Right renal cortex interstitium (tissue), 3 donors: ENCODE measurements at places on chromosomes 1 and 21.

GRCh38 chr1:224879162-224879803 lies 50.2 kb upstream of the DNAH14 start:
- no peak for DNase-seq

DNA sequence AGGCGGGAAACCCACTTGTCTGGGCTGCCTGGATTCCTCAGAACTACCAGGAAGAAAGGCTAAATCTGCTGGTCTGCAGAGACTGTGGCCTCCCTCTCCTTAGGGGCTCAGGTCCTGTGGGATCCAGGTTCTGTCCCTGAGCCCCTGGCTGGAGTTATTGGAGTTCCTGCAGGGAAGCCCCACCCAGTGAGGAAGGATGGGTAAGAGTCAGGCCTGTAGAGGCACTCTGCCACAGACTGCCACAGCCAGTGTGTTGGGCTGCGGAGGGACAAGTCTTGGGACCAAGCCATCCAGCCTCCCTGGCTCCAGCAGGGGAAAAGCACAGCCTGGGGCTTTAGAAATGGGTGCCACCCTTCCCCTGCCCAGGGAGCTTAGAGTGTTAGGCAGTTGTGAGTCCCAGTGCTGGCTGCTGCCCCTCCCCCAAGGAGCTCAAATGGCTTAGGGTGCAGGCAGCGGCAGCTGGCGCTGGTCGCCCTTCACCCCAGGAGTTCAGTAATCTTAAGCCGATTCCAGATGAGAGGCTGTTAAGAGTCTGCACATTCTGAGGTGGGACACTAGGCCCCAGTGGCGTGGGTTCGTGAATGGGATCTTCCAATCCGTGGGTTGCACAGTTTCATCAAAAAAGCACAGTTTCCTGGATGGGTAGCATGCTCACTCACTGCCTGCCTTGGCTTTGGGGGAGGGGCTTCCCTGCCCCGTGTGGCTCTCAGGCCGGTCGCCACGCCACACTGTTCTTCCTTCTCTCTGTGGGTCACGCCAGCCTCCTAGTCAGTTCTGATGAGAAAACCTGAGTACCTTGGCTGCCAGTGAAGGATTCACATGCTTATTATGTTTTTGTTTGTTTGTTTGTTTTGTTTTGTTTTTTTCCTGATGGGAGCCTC lies 57.6 kb upstream of the FMO3 start:
- DNase-seq: no peak

GRCh38 chr1:230544758-230545157 lies 97.5 kb upstream of the COG2 start:
- DNase-seq: no peak

GRCh38 chr1:52551507-52552235 lies 1.2 kb downstream of the TUT4 start:
- DNase-seq: no peak

DNA sequence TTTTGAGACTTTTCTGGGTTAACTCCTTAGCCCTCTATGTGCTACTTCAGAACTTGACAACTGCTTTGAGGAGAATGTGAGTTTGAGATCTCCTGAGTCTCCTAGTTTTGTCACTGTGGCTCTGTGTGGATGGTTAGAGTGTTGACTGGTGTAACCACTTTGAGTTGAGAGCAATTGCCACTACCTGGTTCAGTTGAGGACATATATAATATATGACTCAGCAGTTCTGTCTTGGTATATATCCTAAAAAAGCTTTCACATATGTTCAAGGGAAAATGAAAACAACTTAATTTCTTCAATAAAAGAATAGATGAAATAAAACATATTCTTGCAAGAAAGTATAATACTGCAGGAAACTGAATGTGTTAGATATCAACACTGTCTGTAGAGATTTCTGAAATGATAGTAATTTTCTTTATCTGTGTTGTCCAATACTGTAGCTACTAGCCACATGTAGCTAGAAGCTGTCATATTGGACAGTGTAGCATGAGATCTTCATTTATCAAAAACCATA lies 96.7 kb upstream of the QSOX1 start:
- DNase-seq: no peak

DNA sequence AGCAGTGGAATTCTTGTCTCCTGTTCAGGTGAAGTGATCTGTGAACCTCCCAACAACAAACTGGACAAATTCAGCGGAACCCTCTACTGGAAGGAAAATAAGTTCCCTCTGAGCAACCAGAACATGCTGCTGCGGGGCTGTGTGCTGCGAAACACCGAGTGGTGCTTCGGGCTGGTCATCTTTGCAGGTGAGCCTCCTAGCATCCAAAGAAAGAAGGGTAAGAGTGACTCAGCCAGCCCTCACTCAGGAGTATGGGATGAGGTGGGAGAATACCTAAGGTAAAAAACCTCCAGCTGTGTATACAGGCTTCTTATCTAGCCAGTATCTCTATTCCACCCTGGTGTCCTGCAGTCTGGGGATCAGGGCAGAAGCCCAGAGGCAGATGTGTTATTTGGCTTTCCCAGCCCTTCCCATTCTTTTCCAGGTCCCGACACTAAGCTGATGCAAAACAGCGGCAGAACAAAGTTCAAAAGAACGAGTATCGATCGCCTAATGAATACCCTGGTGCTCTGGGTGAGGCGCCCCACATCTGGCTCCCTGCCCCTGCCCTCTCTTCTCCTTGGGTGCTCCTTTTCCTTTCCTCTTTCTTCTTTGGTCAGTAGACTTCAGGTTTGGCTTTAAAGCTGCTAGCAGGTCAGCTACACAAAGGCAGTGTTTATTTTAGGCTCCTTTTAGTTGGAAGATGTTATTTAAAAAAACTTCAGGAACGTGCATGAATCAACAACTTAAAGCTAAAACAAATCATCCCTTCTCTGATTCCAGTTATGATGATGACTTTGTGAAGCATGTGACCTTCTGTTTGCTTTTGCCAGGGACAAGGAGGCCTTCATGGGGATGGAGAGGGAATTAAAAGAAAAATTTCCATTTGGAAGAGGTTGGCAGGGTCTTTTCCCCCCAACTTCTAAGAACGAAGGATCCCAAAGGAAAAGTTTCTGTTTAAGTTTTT lies 9.0 kb downstream of the ATP8B2 start:
- no peak for DNase-seq

DNA sequence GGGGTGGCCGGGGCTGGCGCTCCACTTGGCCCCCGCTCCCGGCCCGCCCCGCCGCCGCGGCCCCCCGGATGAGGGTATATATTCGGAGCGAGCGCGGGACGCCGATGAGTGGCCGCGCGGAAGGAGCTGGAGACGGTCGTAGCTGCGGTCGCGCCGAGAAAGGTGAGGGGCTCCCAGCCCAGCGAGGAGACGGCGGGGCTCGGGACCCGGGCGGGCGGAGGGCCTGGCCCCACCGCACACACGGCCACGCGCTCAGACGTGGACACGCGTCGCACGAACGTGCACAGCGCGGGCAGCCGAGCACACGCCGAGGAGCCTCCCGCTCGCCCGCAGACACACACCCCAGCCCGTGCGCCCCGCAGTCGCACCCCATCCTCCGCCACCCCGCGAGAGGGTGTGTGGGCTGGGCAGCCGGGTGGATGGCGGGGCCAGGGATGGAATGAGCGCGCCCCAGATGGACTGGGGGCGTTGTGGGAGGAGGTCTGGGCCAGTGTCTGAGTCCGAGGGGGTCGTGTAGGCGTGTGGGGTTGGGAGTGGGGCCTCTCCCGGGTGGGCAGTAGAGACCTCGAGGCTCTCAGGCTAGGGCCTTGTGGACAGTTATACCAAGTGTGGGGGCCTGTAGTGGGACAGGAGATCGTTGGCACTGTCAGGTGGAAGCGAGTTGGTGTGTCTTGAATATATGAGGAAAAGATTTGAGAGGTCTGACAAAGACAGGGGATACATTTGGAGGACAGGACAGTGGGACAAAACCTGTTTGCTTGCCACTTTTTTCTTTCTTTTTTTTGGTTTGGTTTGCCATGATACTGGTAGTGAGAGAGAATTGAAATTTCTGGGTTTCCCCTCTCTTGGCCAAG lies at the start of gene UAP1:
Gene UAP1, plus strand, starts transcription at position 107 of the 854 bp plus-strand sequence. CDS start 4,347 bp downstream, outside the sequence.
- no peak for DNase-seq

- DNase-seq: no peak
Measured at GRCh38 chr1:41537788-41538351, 53.4 kb upstream of the EDN2 start.

DNA sequence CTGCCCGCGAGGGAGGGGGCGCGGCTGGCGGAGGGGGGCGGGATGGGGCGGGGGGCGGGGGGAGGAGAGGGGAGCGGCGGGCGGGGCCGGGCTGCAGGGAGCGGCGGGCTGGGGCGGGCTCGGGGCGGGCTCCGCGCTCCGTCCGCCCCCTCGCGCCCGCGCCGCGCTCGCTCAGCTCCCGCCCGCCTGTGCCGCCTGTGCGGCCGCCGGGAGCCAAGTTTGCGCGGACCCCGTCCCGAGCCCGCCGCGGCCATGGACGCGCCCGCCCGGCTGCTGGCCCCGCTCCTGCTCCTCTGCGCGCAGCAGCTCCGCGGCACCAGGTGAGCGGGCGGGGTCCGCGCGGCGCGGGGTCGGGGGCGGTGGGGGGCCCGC lies at the start of gene GABRD:
Gene GABRD, plus strand, starts transcription at position 174 of the 372 bp plus-strand sequence. Its CDS starts 79 bp downstream, at position 253.
- no peak for DNase-seq

DNA sequence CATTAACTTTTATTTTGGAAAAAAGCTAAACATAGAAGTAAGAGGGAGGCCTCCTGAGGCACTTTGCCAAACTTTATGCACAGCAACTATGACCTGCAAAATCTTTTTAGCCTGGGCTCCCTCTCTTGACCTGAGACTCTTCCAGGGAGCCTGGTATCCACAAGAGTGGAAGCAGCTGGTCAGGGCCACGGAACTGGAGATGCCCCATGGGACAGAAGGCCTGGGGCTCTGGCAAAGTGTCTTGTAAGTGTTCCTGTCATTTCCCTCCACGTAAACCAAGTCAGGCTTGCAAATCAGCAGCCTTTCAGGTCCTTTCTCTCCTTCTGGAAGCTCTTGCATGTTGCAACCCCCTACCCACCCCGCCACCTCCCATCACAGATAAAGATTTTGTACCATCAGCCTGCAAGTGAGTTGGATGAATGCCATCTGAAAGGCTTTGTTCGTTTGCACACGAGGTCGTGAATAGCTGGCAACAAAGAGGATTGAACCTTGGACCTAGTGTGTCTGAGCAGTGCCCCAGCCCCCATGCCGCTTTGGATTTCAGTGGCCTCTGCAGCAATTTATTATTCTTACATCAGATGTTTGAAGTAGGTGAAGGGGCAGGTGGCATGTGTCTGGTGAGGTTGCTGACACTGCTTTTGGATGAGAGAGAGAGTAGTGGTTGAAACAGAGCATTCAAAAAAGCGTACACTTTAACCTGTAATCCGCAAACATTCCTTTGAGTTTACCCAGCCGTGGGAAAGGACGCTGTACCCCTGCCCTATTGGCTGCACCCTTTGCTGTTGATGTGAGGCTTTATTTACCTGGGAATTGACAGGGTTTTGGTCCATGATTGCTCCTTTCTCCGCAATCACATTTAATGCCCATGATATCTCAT lies 91.6 kb downstream of the GALNT2 start:
- no peak for DNase-seq

GRCh38 chr1:110337704-110338308 lies 1.4 kb upstream of the RBM15 start:
- DNase-seq: peak; percentile 24

DNA sequence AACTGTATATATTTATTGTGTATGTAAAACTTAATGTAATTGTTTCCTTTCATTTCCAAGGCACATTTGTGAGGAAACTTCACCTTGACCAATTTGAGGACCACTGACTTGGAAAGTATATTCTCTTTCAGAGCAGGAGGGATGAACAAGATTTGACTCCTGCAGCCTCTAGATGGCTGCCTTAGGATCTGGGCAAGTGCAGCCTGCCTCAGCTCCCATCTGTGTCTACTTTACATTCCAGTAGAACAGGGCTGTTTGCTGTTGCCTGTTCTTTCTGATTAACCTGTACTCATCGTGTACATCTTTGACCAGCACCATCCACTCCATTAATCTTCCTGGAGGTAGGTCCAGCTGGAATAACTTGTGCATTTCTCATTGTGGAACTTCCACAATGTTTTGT lies 312.8 kb downstream of the HLX start:
- DNase-seq: no peak

GRCh38 chr1:205455581-205456382 lies at the start of gene BLACAT1:
TSS of gene BLACAT1 (minus strand) at chr1:205456045.
- DNase-seq: no peak

DNA sequence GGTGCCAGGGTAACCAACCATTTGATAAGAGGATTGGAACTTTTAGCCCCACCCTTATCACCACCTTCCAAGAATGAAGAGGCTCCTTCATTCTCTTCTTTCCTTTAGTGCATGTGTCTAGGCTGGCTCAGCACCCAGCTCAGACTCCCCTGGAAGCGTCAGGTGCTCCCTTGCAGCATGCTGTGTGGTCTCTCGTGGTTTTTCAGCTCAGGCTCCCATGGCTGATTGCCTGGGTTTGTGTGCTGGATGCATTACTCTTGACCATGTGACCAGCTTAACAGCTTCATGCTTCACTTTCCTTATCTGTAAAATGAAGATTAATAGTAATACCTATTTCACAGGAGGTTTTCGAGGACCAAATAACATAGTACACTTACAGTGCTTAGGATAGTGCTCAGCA lies 198.4 kb downstream of the HHAT start:
- no peak for DNase-seq

DNA sequence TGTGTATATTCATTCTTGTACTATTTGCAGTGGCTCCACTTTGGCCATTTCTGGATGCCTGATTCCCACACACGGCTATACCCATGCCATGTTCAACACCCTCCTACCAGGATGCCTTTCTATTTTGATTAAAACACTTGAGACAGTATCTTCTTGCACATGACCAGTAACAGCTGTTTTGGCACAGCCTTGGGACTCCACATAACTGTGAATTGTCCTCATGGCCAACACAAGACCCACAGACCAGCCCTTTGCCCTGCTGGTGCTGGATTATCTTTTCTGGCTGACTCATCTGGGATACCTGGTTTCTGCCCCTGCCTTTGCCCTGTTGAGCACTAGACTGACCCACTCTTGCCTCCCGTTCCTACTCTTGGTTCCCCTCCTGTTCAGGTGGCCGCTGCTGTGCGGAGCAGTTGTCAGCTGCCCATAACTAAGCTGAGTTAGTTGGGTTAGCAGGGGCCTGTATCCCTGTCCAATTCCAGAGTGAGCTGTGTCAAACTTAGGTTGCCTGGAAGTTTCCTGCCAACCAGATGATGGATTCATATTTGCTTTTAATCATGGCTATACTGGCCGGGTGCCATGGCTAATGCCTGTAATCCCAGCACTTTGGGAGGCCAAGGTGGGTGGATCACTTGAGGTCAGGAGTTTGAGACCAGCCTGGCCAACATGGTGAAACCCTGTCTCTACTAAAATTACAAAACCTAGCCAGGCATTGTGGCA lies 10.8 kb upstream of the EYA3 start:
- DNase-seq: no peak

DNA sequence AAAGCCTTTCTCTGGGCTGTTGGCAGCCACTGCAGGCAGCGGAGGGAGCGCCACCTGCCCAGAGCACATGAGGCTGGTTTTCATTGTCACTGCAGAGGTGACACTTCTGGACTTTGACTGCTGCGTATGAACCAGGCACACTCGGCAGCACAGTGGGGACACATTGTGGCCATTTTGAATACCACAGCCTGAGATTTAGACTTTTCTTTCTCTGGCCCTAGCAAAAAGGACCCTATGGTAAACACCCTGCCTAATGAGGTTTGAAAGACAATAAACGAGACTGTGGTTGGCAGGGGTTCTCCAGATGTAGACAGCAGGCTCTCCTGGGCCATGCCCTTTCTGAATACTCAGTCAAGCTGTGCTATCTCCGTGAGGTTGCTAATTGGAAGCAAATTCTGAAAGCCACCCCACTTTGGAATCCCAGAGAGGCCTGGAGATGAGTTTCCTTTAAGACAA lies 12.0 kb upstream of the KCNE2 start:
- DNase-seq: peak; percentile 29
